Psoas muscle (tissue), 8 donors: ENCODE measurements at places on chromosomes 7 and 10. TPM values are rescaled to one million over a fixed set of nuclear protein-coding genes. Genes with fewer than 3 reads are reported as not detected.

- DNase-seq: no peak
Measured at GRCh38 chr10:73406846-73407245, 7.0 kb downstream of the ANXA7 start.

OIT3 gene
- 0.04 TPM for polyA plus RNA-seq

DNA sequence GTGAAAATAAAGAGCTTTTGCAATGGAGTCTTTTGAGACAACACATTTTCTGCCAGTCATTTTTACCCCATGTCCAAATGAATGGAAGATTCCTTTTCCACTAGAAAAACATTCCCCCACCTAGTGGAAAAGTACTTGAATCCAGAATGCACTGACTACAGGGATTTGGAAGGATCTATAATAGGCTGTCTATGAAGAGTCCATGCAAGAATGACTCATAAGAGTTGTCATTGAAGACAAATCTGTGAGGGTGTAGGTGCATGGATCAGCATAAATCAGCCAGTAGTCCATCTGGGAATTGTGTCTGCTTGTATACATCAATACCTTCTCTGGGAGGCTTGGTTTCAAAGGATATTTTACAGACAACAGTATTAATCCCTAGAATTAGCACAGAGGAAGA, 32.5 kb upstream of the TRUB1 start:
- no peak for DNase-seq

GRCh38 chr7:132537456-132538145, 38.7 kb downstream of the PLXNA4 start:
- no peak for DNase-seq

CD36 gene
- polyA plus RNA-seq: 171 TPM

- DNase-seq: no peak
Measured at GRCh38 chr7:128201690-128202085, 39.4 kb upstream of the LEP start.
